ENCODE measurements at places on chromosomes 6 and 20.

GRCh38 chr6:161237176-161237575 is 36.7 kb downstream of the AGPAT4 start:
- DNase-seq: no peak

DNA sequence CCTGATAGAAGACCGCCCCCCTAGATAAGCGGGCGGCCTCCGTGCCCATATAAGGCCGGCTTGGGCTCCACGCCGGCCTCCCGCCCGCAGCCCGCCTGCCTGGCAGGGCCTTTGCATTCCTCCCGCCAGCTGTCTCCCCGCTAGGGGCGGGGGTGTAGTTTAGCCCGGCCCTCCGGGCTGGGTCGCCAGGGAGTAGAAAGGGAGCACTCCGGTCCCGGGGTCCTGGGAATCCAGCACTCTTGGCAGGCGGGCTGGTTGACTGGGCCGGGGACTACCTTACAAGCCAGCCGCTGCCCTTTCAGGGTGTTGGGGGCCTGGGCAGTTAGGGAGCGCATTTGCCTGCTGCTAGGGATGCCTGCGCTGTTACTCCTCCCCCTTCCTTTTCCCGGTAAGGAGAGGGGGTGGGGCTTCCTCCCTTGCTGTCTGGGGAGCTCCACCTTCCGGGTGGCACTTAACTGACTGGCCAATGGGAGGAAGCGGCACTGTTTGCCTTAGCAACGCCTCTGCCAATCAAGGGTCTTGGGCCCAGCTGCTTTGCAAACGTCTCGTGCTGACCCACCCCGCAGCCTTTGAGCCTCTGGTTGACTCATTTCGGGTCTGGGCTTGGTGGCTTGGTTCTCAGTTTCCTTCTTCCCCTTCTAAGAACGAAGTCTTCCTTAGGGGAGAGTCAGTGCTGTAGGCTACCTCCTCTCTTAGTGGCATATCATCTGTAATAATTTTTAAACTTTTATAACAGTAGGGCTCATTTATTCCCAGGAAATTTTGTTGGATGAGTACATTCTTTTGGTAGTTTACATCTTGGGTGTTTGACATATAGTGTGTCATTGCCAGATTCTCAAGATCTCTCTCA is 3.4 kb downstream of the SRF start:
- DNase-seq: peak; percentile 80

DNA sequence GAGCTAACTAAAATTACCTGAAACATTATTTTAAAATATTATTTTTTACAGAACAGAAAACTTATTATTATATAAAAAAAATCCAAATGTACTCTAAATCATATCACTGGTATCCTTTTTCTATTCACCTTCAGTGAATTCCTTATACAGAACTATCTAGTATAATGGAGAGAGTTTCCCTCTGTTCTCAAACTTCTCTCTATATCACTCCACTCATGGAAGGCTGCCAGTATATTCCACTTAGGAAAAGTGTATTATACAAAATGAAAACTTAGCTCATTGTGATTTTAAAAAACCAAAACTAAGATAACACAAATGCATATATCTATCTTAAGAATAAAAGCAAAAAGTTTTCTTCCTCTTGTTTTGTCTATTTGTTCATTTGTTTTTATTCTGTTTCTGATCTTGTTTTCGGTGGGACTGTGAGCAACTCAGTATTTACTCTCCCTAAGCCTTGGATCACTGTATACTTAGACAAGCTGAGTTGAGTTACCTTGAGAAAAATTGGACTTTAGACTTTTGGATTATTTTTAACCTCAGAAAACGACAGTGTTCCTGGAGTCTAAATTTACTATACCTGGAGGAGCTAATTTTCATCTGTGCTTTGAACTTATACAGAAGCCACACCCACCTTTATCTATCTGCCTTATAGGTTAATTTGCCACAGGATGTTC is 61.4 kb downstream of the GPR63 start:
- DNase-seq: no peak

DNA sequence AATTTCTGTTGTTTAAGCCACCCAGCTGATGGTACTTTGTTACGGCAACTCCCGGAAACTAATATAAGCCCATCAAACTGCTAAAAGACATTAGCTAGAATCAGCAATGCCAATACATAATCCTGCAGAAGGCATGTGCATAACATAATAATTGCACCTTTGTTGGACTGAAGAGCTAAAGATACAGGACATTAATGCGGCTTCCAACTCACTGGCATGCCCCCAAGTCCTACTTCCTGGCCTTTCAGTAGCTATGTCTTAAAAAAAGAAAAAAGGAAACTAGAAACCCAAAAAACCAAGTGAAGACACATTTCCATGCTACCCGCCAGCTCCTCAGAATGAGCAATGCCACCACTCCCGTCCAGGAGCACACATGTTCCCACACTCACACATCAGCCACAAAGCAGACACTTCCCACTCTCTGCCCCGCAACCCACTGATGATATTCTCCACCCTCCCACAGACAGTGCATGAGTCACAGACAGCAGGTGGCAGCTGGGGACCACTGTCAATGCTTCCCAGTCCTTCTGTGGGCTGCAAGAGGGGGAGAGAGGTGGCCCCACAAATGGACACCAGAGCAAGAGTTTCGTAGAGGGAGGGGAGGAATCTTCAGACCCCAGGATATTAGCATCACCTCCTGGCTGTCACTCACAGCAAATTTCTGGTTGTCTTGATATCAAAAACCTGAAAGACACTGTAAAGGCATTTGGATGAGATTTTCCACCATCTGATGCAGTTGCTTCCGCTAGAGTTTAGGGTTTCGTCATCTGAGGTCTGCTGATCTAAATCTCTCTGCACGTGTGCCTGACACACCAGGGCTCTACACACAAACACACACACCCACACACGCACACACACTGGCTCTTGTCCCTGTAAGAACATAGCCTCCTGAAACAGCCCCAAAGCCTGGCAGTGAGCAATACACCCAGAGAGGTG is 32.8 kb downstream of the GFOD1 start:
- DNase-seq: peak; percentile 86

DNA sequence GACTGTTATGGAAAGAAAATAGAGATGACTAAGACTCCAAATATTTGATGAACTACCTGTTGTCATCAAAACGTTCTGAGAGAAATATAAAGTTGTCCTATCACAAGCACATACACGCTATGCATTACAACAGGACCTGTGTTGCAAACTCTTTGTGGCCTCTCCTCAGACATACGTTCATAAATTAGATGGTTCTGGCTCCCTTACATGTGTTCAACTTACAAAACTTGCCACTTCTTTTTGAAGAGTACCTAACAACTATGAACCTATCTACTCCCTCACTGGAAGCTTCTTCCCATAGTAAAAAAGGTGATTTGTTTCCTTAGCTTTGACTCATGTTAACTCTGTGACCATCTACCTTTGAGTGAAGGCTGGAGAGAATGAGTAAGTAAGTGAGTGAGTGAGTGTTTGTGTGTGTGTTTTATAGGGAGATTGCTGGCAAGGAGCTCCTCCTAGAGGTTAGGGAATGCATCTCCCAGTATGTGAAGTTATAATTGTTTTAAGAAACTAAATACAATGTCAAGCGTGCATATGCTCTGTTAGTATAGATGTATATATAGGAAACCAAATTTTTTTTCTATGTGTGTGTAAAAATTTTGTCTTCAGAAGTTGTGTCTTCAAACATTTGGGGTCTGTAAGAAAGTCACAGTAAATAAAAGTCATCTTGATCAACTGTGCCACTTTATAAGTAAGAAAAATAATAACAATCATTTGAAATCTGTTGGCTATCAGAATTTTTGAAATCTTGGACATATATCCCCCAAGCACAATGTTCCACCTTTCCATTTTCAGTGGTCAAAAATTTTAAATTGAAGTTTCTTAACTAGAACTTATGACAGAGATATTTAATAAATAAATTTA is 1211.1 kb upstream of the GJE1 start:
- no peak for DNase-seq

DNA sequence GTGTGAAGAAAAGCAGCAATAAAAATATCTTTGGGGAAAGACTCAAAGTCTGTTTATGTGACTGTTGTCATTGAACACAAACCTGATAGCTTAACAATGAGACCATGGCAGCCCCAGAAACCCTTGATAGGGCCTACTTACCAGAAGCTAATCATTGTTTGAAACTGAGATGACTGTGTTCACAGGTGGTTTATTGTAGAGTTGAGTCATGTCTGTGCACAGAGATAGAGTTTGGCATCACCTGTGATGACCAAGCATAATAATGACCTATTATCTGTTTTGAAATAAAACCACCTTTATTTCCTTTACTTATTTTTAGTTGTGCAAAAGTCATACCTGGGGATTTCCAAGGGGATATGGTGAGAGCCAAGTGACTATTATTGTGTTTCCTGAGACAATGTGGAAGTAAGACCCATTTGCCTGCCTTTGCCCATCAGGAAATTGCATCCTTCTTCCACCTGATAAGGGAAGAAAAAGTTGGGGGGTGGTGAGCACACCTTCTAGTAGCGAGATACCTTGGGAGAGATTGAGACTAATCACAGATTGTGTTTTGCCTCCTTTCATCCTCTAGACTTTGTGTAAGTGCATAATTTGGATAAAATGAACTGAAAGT is 456.9 kb upstream of the JAG1 start:
- DNase-seq: no peak

DNA sequence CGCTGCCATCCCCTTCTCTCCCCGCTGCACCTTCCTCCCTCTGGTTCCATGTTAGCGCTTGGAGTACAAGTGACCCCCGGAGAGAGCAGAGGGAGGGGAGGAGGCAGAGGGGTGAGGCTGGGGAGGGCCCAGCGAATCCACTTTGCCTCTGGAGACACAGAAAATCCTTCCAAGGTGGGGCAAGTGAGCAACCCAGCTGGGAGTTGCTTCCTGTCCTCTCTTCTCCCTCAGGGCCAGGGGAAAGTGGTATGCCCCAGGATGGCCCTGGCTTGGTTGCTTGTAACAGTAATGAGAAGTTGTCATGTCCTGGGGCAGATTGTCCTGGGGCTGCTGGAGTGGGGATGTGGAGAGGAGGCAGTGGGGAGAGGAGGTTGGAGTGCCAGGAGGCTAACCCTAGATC is 691 bp upstream of the ANGPT4 start:
- DNase-seq: no peak

- DNase-seq: no peak
Measured at GRCh38 chr6:119077643-119078375, 655 bp downstream of the FAM184A start.

- DNase-seq: no peak
Measured at GRCh38 chr20:46433051-46433450, 26.6 kb upstream of the ELMO2 start.

DNA sequence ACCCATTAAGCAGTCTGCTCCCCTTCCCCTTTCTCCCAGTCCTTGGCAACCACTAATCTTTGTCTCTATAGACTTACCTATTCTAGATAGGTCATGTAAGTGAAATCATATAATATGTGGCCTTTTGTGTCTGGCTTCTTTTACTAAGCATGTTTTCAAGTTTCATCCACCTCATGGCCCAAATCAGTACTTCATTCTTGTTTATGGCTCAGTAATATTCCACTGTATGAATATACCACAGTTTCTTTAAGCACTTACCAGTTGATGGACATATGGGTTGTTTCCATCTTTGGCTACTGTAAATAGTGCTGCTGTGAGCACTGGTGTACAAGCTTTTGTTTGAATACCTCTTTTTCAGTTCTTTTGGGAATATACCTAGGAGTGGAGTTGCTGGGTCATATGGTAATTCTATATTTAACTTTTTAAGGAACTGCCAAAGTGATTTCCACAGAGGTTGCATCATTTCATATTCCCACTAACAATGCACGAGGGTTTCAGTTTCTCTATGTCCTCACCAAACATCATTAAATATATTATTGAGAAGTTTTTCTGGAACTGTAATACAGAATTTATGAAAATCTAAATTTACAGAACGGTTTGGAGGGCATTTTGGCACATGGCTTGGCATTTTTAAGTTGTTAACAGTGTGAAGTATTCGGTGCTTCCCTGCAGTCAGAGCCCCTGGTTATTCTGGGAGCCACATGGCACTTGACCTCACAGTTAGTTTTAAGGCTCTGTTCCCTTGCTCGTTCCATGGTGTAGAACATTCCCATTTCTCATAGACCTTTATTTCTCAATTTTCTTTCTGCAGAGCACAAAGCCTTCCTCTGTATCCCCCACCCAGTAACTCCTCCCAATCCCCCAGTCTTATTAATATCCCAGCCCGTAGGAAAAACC is 27.0 kb upstream of the DTNBP1 start:
- no peak for DNase-seq

GRCh38 chr20:18048176-18048575 is 9.5 kb downstream of the OVOL2 start:
- DNase-seq: no peak

GRCh38 chr20:53512076-53512475 is 81.6 kb downstream of the ZNF217 start:
- no peak for DNase-seq

DNA sequence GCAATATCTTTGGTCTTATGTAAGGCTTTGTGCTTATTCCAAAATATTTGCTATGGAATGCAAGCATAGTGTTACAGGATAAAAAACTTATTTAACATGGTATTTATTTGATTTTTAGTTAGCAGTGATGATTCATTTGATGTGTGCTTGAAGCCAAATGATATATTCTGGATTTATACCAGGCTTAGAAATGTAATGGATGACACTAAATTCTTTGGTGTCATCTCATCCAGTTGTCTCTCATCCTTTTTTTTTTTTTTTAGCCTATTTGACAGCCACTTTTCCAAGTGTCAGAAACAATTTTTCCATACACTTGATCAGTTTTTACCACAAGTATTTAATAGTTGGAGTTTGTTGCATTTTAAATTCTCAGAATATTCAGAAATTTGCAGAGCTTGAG is 515.3 kb downstream of the CDKAL1 start:
- no peak for DNase-seq
